ENCODE measurements at places on chromosomes 12 and 14.

- DNase-seq = no peak
Measured at GRCh38 chr12:93440043-93440835, 1.5 kb downstream of the UBE2N start.

DNA sequence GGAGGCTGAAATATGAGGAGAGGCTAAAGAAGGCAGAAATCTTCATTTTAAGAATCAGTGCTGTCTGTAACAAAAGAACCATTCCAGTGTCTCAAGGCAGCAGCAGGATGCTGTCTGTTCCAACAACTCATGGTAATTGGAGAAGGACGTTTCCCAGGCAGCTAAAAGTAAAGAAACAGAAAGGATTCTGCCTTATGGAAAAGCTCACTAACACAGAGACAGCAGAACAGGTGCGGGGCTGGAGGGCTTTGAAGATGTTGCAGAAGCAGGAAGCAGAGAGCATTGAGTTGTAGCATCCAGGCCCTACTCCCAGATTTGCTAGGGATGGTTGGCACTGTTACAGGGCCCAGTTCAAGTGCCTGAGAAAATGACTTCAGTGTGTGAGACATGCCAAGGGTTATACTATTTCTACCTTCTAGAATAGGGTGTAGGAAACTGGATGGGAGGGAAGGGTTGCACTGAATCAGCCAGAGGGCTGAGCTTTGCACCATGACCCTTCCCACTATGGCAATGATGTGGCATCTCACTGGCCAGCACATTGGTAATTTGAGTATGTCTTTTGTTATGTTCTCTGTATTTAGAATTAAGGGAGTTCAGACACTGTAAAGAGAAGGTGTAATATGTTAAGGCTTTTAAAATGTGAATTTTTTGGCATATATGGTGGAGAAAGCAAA is 160.0 kb upstream of the FBXO33 start:
- DNase-seq = no peak

DNA sequence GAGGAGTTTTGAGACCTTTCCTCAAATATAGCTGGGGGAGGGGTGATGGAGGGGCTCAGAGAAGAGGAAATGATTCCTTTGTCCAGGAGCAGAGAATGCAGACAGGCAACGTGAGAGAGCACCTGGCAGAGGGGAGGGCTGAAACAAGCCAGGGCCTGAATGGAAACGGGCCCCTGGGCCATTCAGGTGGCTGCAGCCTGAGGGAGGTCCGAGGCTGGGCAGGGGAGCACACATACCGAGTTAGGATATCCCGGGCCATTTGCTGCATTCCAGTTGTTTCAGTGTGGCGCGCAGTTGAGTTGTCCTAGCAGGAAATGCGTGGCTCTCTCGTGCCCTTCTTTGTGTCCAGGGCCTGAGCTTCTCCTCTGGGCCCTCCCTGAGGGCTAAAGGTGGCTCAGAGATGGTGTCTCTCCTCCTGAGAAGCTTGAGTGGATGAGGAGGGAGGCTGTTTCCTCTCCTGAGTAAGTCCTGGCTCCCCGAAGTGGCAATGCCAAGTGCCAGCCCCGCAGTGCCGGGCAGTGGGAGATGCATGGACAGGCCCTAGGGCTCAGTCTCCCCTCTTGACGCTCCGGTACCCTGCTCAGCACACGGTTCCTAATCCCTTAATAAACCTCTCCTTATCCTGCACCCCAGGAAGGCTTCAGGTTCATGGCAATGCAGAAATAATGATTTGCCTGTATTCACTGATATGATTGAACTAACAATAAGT is 85.5 kb upstream of the VRK1 start:
- DNase-seq = no peak

GRCh38 chr14:61992139-61992538 is 229.9 kb downstream of the SNAPC1 start:
- DNase-seq = no peak

DNA sequence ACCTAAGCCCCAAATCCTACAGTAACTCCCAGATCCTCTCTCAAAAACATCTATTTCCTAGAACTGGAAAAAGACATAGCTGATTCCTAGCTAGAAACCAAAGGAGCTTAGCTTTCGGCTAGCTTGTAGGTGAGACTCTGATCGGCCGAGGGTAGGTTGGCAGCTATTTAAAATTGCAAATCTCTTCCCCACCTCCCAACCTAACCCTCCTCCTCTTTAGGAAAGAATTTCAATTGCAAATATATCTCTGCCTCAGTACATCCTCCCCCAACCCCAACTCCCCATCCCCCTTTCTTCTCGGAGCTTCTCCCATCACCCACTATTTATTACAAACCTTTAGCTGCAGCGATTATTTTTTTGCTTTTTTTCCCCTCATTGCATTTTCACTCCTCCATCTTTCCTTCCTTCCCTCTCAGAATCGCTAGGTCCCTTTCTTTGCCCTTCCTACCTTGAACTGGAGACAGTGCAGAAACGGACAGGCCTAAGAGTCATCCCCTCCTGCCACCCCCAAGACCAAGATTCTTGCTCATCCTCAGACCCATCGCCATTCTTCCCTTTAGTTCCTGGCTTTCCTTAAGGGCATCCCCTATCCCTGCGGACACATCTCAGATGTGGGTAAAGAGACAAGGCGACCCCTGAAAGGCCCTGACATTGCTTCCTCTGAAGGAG is 13.4 kb downstream of the ZFHX2 start:
- no peak for DNase-seq

DNA sequence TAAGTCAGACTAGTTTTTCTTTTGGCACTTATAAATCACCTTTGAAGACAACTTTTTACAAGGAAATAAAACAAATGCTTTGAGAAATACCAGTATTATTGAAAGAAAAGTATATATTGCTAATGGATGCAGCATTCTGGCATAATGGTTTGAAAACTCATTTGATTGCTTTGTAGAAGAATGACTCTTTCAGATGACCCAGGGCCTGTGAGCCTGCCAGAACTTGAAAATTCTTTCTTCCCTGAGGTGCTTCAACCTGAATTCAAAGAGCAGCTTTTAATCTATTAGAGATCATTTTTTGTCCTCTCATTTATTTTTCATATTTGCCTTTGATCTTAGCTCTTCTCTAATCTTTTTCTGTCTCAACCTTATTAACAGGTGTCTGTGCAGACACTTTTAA is 87.4 kb downstream of the LRRK2 start:
- DNase-seq = no peak

DNA sequence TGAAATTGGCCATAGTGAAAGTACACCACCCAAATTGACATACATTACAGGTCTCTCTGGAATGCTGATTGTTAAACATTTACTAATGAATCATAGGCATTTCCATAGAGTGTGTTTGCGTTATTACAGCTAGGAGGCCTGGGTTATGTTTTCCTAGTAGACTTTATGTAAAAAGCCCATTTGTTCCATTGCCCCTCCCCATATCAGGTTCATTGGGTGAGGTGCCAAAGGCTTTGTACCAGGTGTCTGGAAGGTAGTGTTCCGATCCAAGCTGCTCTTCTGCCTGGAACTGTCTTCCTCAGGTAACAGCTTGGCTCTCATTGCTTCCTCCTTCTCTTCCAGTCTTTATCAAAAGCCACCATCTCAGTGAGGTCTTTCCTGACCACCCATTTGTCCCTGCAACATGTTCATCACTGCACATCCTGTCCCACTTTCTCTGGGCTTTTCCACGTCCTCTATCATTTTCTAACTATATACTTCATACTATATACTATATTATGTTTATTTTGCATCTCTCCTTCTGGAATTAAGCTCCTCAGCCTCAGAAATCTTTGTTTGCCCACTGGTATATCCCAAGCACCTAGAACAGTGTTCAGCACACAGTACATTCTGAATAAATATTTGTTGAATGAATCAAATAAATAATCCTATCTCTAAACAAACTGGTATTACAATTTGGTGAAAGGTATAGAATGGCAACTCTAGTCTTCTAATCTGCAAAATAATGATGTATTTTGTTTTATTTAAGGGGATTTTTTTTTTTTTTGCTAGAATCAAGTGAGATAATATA is 252.3 kb downstream of the KTN1 start:
- no peak for DNase-seq

DNA sequence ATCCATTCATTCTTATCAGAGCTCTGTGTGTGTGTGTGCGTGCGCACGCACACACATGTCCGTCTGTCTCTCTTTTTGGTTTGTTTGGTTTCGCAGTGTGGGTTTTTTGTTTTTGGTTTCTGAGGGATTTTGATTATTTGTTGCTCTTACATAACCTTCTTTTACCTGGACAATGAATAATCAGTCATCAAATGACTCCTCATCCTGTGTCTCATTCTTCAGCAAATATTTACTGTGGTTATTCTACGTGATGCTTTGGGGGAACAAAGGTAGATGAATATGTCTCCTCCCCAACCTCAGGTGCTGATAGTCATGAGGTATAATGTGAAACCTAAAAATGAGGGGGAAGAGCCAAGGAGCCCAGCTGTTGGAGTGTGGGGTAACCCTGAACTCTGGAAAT is 92.4 kb downstream of the SAMD4A start:
- DNase-seq = no peak

DNA sequence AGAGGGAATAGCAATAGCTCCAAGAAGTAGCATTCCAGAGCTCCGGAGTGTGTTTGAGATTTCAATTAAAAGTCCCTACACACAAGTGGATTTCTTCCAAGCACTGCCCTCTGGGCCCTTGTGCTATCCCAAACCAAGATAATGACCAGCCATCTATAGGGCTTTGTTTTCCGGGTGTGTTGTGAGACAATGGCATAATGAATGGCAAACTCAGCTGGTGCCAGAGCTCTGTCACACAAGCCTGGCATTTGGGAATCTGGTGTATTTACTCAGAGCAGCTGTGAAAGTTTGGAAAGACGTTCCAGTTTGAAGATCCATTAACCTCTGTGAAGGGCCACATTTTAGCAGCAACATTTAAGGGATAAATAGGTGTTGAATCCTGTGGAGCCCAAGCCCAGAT is 61.2 kb upstream of the TMTC2 start:
- DNase-seq = no peak

GRCh38 chr14:68235011-68235410 is 415.4 kb downstream of the RAD51B start:
- no peak for DNase-seq
